Osteoblast (primary cell): ENCODE measurements at places on chromosomes 3 and 15.

DNA sequence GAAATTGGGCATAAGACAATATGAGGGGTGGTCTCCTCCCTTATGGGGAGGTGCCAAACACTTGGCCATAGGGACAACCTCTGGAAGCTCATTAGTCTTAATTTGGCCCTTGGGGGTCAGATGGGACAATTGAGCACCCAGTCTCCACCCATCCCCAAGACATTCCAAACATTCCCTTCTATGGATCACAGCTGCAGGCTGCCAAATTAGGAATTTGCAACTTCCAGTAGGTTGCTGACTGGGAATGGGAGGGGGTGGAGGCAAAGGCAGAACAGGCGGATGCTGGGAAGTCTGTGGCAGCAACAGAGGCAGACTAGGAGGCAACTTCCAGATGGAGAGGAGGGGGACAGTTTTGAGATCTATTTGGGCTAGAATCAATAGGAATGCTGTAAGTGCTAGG is 1.4 kb upstream of the PDHB start:
- DNase-seq, result peak; percentile 86

DNA sequence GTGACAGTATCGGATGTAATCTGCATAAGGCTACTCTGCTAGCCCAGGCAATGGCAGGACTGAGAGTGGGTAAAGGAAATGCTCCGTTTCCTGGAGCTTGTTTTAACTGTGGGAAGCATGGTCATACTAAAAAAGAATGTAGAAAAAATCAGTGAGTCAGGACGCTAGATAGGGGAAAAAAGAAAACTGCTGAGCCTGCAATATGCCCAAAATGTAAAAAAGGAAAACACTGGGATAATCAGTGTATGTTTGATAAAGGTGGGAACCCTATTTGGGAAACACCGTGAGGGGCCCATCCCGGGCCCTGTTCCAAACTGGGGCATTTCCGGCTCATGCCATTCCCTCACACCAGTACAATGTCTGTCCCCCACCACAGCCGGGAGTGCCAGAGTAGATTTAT is 775.8 kb downstream of the ZPLD1 start:
- DNase-seq, result no peak

- peak; percentile 98 for DNase-seq
Observed at GRCh38 chr15:90660195-90660998, 56.7 kb upstream of the BLM start.

GRCh38 chr15:33322091-33322490 is 11.3 kb downstream of the RYR3 start:
- no peak for DNase-seq

DNA sequence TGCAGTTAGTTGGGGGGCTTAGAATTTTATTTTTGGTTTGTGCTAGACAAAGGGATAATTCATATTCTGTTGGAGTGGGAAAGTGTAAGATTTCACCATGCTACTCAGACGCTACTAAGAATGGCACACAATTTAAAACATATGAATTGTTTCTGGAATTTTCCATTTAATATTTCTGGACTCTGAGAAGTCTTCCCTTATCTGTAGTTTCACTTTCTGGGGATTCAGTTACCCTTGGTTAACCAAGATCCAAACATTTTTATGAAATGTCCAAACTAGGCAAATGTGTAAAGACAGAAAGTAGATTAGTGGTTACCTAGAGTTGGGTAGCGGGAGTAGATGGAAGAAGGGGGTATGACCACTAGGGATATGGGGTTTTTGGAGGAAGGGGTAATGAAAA is 53.1 kb downstream of the TCF12 start:
- DNase-seq, result no peak

DNA sequence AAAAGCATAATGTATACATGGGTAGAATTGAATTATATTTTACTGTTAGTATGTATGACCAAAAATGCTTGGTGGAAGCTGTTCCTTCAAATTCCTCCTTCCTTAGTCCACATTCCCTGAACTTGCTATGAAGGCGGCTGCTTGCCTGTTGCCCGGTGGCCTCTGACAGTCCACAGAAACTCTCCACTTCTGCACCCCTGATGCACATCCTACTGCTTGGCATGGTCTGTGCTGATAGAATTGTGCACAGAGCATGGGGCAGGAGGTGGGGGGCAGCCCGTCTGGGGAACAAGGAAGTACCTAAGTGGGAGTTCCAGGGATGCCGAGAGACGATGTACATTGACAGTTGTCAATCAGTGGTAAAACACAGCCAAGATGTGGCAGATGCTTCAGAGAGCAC is 33.7 kb upstream of the GABRB3 start:
- DNase-seq, result no peak

DNA sequence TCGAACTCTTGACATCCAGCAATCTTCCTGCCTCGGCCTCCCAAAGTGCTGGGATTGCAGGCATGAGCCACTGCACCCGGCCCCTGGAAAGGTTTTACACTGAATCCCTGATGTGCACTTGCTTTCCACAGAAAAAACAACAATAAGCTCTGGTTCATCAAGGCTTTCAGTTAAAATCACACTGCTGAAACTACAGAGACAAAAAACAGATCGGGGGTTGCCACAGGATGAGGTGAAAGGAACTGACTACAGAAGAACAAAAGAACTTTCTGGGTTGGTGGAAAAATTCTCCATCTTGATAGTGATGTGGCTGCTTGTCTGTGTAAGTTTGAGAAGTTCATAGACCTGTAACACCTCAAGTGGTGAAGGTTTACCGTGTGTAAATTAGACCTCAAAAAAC is 2.9 kb downstream of the RAB43 start:
- no peak for DNase-seq

DNA sequence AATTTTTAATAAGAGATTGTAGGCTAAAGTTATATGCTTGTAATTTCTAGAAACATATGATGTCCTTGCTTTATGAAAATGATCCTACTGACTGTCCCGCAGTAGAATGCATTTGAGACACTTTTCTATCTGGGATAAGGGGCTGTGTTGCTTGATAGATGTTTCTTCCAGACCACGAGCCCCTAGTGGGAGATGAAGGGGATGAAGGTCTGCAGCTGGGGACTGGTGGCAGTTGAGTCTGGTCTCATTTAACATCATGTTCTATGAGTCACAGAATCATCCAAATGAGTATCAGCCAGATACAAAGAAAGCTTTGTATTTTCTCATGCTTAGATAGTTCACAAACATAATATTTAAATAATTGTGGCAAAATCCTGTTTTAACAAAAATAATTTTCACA is 84.3 kb upstream of the PRTG start:
- no peak for DNase-seq

- DNase-seq, result no peak
Observed at GRCh38 chr15:96323319-96324145, 7.0 kb upstream of the NR2F2 start.

- DNase-seq, result no peak
Observed at GRCh38 chr3:153848702-153849101, 272.5 kb upstream of the ARHGEF26 start.

- no peak for DNase-seq
Observed at GRCh38 chr3:73213896-73214295, 152.4 kb downstream of the EBLN2 start.
